ENCODE measurements at places on chromosomes 1 and 21. TPM values are rescaled to one million over a fixed set of nuclear protein-coding genes. Genes with fewer than 3 reads are reported as not detected.

- no peaks in the 10 kb centered on the region for H3K4me1 ChIP-seq
- no peak overlapping the region for H3K27ac ChIP-seq
- no peaks in the 10 kb centered on the region for H3K36me3 ChIP-seq
- peaks cover 3% of the 10 kb centered on the region for H3K27me3 ChIP-seq
- DNase-seq, result no peak
These were observed 174.6 kb downstream of the TRIM33 start for GRCh38 chr1:114336360-114336759.

GRCh38 chr1:44240802-44241671, 27.8 kb downstream of the DMAP1 start:
- no peak overlapping the region for H3K27ac ChIP-seq
- H3K27me3 ChIP-seq, result no peaks in the 10 kb centered on the region
- no peaks in the 10 kb centered on the region for H3K4me1 ChIP-seq
- DNase-seq, result no peak
- no peaks in the 10 kb centered on the region for H3K36me3 ChIP-seq

DNA sequence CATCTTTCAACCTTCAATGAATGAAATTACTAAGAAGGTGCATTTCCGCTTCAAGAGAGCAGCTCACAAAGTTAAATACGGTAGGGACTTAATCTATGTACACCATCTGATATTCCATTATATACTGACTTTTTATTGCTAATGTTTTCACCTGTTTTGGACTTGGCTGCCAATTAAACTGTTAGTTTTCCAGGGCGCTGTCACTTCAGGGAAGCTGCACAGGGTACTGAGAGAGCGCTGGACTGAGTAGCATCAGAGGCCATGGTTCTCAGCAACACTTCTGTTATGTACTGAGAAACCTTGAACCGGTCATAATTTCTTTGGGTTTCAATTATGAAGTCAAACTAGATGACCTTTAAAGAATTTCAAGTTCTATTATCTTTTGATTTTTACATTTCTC, 8.2 kb downstream of the SSX2IP start:
- H3K36me3 ChIP-seq, result no peaks in the 10 kb centered on the region
- no peak for DNase-seq
- no peaks in the 10 kb centered on the region for H3K27me3 ChIP-seq
- 0 out of 2 replicates have a peak, but pooled peaks cover 8% of the 10 kb centered on the region for H3K4me1 ChIP-seq
- H3K27ac ChIP-seq, result no peak overlapping the region
- no peak overlapping the region for H3K4me3 ChIP-seq

- H3K27me3 ChIP-seq, result no peaks in the 10 kb centered on the region
- no peak overlapping the region for H3K27ac ChIP-seq
- no peak for DNase-seq
- H3K4me3 ChIP-seq, result no peak overlapping the region
- no peaks in the 10 kb centered on the region for H3K4me1 ChIP-seq
These were observed 320.3 kb upstream of the PLXNA2 start for GRCh38 chr1:208564466-208564865.

- H3K27ac ChIP-seq, result no peak overlapping the region
- no peak overlapping the region for H3K4me3 ChIP-seq
- no peak for DNase-seq
- no peaks in the 10 kb centered on the region for H3K27me3 ChIP-seq
- no peaks in the 10 kb centered on the region for H3K36me3 ChIP-seq
These were observed 10.4 kb upstream of the GJA9 start for GRCh38 chr1:38891753-38892152.

- H3K4me3 ChIP-seq, result peak overlapping the region; percentile 83
- no peaks in the 10 kb centered on the region for H3K36me3 ChIP-seq
- H3K4me1 ChIP-seq, result peaks cover 4% of the 10 kb centered on the region
- peak overlapping the region; percentile 95 for H3K27ac ChIP-seq
These were observed 553 bp upstream of the NDUFV3 start for GRCh38 chr21:42892582-42892930.

DNA sequence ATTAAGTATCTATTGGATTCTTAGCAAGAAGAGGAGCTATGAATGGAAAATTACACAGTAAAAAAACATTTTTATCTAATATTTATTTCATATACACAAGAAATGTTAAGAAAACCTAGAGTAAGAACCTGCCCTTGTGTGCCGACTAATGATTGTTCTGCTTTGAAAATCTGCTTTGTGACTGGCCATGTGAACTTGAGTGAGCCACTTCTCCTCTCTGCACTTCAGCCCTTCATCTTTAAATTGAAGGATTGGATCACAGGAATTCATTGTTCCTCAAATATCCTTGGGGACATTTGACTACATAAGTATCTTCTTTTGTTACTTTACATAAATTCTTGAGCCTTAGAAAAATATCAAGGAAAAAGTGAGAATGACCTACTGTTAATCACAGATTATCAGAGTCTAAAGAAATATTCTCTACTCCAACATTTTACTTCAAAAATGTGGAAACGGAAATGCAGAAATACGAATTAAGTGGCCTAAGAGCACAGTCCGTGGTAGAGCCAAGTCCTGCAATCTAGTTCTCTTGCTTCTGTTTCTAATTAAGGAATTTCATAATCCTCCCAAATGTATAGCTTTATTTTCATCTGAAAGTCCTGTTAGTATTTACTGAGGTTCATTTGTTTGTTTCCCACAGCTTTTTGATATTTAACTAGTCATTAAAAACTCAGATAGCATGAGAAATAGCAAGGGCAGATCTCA, 46.3 kb upstream of the SAMSN1 start:
- no peaks in the 10 kb centered on the region for H3K4me1 ChIP-seq
- no peak overlapping the region for H3K27ac ChIP-seq
- DNase-seq, result no peak
- H3K27me3 ChIP-seq, result no peaks in the 10 kb centered on the region
- H3K36me3 ChIP-seq, result no peaks in the 10 kb centered on the region

- no peak overlapping the region for H3K4me3 ChIP-seq
- H3K27ac ChIP-seq, result no peak overlapping the region
- H3K36me3 ChIP-seq, result no peaks in the 10 kb centered on the region
- no peaks in the 10 kb centered on the region for H3K4me1 ChIP-seq
These were observed 42.7 kb upstream of the LIN9 start for GRCh38 chr1:226351709-226352108.

DNA sequence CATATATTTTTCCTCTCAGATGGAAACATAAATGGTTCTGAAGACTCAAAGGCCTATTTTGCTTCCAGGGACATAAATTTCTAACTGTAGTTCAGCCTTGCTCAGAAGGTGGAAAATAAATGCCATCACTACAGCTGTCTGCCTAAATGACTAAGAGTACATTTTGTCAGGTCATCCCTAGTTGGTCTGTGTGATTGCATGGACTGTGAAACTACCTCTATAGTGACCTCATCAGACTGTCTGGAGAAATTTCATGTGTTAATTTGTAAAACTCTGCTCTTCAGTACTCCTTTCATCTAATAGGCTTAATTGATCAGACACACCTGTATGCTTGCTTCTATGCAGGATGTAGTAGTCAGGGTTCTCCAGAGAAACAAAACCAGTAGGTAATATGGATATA, 886.9 kb downstream of the AMY1C start:
- H3K27ac ChIP-seq, result no peak overlapping the region
- no peaks in the 10 kb centered on the region for H3K4me1 ChIP-seq
- no peaks in the 10 kb centered on the region for H3K27me3 ChIP-seq
- no peak for DNase-seq
- H3K4me3 ChIP-seq, result no peak overlapping the region

DNA sequence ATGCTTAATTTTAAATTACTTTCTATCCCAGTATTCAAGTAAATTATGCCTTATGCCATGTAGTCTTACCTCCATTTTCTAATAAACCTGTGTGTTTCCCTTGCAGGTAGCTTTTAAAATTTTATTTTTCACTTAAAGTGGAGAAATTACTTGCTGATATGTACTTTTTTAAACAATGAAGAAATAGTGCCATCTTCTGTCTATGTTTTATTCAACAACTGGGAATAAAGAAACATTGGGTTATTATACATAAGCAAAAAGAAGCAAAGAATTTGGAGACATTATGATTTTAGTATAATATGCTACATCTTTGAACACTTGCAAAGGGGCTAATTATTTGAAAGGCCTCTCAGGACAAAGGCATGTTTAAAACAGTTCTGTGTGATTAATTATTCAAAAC, 1912.9 kb downstream of the MRPL39 start:
- no peaks in the 10 kb centered on the region for H3K36me3 ChIP-seq
- DNase-seq, result no peak
- H3K4me1 ChIP-seq, result no peaks in the 10 kb centered on the region
- H3K4me3 ChIP-seq, result no peak overlapping the region
- H3K27ac ChIP-seq, result no peak overlapping the region
- no peaks in the 10 kb centered on the region for H3K27me3 ChIP-seq

DNA sequence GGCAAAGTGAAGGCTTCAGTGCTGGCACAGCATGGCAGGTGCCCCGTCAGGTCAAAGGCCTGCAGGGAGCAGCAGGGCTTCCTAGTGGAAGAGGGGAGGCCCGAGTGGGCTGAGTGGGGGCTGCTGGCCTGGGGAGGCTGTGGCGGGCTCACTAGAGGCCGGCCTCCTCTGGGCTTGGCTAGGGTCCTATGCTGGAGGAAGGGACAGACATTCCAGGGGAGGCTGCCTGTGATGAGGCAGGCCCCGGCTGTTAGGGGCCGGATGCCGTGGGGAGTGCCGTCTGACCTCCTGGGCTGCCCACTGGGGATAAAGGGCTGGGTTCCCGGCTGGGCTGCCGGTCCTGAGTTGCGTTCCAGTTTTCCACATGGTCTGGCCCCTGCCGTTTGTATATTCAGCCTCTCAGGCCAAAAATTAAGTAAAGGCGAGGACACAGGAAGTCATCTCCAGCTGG, 21.1 kb downstream of the PRXL2B start:
- H3K27ac ChIP-seq, result no peak overlapping the region
- no peaks in the 10 kb centered on the region for H3K36me3 ChIP-seq
- H3K4me1 ChIP-seq, result no peaks in the 10 kb centered on the region
- H3K27me3 ChIP-seq, result no peaks in the 10 kb centered on the region

DNA sequence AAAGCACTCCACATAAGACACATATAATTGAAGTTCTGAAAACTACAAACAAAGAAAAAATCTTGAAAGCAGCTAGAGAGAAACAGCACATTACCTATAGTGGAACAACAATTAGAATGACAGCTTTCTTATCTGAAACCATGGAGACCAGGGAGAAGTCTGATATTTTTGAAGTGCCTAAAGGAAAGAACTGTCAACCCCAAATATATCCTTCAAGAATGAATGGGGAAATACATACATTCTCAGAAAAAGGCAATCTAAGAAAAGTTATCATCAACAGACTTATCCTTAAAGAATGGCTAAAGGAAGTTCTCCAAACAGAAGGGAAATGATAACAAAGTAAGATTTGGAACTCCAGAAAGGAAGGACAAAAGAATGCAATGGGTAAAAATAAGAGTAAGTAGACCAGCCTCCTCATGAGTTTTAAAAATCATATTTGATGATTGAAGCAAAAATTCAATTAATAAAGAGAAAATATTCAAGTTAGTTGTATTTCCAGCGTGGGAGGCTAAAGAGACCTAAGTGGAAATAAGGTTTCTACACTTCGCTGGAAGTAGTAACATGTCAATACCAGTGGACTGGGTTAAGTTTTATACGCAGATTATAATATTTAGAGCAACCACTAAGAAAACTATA, 170.8 kb upstream of the SAMSN1 start:
- H3K27me3 ChIP-seq, result no peaks in the 10 kb centered on the region
- H3K36me3 ChIP-seq, result no peaks in the 10 kb centered on the region
- no peak overlapping the region for H3K4me3 ChIP-seq

DNA sequence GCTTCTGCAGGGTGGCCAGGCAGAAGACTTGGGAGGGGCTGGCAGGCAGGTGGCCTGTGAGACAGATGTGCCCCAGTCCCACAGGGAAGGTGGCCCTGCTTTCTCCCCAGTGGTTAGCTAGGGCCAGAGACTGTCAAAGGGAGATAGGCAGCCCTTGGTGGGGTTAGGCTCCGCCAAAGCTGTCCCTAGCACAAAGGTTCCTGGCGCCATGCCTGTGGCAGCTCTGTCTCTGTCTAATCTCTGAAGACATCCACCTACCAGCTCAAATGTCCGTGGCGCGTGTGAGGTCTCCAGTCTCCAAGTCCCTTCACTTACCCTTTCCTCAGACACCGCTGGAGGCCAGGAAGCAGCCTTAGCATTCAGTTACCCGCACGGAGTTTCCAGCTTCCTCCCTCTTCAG, 17.7 kb downstream of the TCP10L start:
- H3K4me3 ChIP-seq, result no peak overlapping the region
- H3K27me3 ChIP-seq, result no peaks in the 10 kb centered on the region
- no peak for DNase-seq
- no peaks in the 10 kb centered on the region for H3K36me3 ChIP-seq

DNA sequence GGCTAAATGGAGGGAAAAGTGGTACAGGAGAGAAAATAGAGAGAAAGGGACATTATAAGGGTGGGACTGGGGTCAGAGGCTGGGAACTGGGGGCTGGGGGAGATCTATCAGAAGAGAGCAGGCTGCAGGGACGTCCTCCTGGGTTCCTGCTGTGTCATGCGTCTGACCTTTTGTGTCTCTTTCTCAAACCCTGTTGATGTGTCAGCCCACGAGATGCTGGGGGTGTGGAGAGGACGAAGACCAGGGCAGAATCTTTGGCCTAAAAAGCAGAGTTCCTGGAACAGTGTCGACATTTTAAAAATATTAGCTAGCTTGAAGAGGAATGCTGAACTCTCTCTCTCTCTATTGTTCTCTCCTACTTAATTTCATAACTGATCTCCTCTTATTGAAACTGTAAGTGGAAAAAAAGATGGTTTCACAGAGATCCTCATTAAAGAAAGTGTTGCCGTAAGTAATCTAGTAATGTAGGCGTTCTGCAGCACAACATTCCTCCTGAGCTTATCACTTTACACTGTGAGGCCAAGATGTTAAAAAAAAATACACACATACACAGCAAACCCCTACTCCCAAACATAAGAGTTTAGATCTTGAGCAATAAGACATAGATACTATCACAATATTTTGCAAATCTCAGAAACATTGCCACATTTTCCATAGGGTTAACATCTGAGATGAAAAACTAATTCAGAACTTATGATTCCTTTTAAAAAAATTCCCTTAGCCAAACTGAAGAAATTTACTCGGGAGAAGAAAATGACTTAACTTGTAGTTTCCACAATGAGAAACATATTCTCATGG, 52.6 kb downstream of the RUNX1 start:
- no peak overlapping the region for H3K4me3 ChIP-seq
- H3K27ac ChIP-seq, result no peak overlapping the region
- no peak for DNase-seq
- H3K27me3 ChIP-seq, result no peaks in the 10 kb centered on the region
- H3K4me1 ChIP-seq, result no peaks in the 10 kb centered on the region

DNA sequence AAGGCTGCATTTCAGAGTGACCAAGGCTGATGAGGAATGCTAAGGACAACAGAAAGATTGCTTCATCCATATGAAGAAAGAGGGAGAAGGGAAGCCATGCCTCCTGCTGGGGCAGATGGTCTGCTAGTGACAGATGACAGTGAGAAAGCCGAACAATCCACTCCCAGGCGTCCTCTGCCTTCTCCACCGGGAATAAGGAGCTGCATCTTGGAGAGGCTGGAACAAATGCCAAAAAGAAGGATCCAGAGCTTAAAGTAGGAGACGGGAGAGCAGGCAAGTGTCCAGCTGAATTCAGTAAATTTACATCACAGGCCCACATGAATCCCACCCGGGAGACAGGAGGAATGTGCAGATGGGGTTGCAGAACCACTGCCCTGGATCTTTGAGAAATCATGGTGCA, 33.4 kb downstream of the DDX20 start:
- H3K27ac ChIP-seq, result no peak overlapping the region
- no peak for DNase-seq
- no peak overlapping the region for H3K4me3 ChIP-seq
- no peaks in the 10 kb centered on the region for H3K4me1 ChIP-seq
- H3K27me3 ChIP-seq, result peaks cover 3% of the 10 kb centered on the region
- no peaks in the 10 kb centered on the region for H3K36me3 ChIP-seq

The CD2 gene
- 0.10 TPM for total RNA-seq

The CD1B gene
- not detected for total RNA-seq

The NECTIN4 gene
- not detected for total RNA-seq

The CCDC190 gene
- total RNA-seq, result not detected

The SUSD4 gene
- 0.28 TPM for total RNA-seq

All from Panc1 (cell line).